Myocyte (in vitro differentiated cells): ENCODE measurements at places on chromosomes 2 and 18.

GRCh38 chr18:30999186-30999585 lies 43.4 kb downstream of the DSC3 start:
- DNase-seq = no peak

DNA sequence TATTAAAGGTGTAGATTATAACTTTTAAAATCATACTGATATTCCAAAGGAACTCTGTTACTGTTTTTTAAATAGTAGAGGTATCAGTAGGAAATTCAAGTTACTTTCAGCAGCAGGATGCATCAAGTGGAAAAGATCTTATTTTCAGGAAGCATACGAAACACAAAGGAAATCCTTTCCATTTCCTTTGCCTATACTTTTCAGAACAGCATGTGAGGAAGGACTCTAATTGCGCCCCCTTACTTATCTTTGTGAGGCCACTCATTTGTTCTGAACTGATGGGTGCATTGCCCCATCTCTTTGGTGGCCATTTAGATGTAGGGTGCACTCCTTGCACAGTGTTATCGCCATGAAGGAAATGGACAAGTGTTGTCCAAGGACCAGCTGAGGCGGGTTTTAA lies 145.3 kb downstream of the BABAM2 start:
- DNase-seq = no peak

DNA sequence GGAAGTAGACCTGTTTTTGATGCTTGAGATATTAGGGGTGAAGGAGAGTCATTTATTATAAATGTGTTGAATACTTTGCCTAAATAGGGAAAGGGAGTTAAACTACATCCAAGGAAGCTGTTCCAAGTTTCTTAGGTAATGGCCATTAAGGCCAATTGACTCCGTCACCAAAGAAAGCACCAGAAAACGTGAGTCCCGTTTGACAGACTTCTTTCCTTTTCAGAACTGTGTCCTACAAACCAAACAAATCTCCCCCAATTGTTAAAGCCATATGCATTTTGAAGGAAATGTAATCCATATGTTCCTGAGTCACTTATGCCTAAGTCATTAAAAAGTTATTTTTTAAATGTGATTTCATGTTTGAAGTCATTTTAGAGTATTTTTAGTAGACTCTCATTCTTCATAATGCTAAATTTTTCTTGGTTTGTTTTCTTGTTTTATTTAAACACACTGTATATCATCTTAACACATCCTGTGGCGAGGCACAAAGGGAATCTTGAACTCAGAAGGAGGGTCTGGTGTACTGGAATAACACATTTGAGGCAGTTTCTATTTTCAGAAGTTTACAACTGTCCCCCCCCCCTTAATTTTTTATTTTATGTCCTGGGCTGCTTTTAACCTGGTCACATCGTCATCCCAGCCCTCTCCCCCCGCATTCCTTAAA lies 133.7 kb downstream of the RHBDD1 start:
- DNase-seq = no peak

GRCh38 chr2:112836695-112837117 lies at the start of gene IL1B:
IL1B (minus strand) TSS chr2:112836779; CDS start chr2:112836229, 550 bp downstream.
- DNase-seq = no peak

DNA sequence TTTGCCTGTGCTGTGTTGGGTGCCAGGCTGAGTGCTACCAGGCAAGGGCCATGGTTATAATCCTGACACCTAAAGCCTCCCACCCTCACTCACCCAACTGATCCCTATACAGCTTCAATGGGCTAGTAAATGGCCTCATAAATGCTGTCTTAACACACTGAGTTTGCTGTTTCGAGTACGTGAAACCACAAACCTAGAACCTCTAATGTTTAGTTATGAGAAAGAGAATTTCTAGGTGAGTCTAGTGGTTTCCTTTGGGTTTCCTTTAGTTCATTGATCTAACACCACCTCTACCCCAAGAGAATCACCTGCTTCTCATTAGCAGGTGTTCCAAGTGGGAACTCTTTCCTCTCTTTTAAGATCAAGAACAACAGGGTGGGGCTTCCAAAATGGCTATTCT lies 172.0 kb downstream of the MC4R start:
- no peak for DNase-seq

DNA sequence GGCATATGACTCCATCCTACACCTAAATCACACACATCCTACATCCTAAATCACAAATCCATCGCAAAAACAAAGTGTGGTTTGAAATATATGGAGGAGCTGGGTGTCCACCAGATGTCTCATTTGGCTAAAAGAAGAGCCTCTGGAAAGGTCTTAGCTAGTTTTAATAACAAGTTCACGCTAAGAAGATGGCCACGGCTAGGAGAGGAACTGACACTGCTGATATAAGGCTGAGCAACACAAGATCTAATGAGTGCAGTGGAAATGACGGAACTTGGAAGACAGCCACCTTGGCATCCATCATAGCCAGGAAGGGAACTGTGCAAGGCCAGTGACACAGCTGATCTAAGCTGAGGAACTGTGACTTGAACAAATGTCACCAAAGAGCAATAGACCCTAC lies 60.0 kb upstream of the AGAP1 start:
- peak; percentile 50 for DNase-seq

GRCh38 chr2:233105156-233105895 lies 45.2 kb downstream of the INPP5D start:
- no peak for DNase-seq

DNA sequence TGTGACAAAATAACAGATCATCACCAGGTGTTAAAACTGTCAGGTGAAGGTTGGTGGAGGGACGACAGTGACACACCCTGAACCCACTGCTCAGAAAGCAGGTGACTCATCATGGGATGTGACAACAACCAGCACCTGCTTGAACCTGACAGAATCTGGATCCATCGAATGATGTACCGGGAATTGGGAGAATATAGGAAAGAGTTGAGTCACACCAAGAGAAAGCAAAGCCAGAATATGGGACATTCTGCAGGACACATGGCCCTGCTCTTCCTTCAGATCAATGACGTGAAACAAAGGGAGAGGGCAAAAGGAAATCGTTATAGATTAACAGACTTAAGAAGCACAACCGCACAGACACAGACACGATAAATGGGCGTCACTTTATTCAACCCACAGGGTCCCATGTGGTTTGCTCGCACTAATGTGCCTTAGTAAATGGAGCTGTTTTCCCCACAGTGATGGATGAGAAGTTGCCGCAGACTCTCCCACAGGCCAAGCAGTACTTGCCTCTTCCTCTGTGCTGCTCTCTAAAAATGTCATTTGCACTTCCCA lies 100.1 kb downstream of the CRACDL start:
- DNase-seq = no peak

GRCh38 chr2:38239452-38239851 lies 137.6 kb downstream of the ATL2 start:
- DNase-seq = peak; percentile 25

GRCh38 chr2:233912691-233913423 lies 4.3 kb upstream of the TRPM8 start:
- DNase-seq = peak; percentile 66

DNA sequence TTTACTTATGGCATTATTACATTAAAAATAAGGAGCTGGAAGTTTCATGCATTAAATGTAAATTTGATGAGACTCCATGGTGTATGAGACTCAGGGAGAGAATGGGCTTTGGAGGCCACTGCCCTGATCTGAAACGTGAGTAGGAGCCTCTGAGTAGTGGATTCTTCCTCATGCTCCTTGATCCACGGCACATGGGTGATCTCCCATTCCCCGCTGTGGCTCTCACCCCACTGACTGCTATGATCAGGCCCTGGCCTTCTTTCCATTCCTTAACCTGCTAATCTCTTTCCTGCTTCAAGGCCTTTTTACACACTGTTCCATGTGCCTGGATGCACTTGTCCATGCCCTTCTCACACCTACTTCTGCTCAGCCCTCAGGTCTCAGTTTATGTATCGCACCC lies 68.4 kb downstream of the SMAD7 start:
- no peak for DNase-seq

DNA sequence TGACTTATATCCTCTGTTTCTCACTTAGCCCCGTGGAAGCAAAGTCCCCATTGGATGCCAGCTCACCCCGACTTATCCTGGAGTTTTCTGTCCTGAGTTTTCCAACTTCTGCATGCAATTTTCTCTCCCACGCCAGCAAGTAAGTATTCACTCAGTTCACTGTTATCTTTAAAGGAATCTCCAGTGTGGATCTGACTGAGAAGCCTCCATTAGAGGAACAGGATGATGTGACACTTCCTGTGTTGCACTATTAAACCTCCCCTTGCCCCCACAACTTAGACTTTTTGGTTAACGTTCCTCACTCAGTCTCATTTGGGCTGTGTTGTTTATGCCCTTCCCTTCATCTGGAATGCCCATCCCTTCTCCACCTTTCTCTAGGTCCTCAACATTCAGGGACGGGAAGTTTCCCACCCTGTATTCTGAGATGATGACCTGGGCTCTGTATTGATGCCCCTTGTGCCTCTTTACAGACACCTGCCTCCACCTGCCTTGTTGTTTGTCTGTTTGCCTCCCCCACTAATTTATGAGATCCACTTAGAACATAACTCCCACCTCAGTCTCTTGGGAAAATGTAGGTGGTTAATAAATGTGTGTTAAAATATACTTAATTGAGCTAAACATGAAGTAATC lies 536.1 kb upstream of the RAB6C start:
- no peak for DNase-seq

GRCh38 chr18:6022074-6022444 lies 126.7 kb upstream of the TMEM200C start:
- no peak for DNase-seq

DNA sequence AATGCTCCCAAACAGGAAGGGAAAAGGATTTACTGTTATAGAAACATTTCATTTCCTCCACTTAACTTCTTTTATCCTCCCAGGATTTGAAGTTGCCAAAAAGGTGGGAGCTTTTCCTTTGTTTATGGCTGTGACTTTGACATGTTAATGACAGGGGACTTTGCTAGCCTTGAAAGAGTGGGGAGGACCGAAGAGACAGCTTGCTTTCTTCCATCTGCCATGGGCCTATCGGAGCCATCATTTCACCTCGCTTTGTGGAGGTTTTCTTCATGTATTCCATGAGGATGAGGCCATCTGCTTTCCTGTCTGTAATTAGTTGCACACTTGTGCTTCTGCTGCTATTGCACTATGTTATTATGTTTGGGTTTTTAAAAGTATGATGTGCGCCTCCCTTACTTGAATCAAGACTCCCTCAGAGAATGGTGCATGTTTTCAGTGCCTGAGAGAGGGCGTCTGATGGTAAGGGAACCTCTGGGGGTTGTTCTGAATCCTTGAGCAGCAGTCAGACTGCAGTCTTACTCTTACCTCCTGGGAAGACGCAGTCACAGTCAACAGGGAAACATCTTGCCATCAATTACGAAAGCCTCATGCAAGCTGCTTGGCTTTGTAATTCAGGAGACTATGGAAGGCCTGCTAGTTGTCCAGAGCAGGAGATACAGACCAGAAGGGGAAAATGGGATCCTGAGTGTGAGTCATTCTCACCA lies 173.3 kb upstream of the MGAT5 start:
- DNase-seq = no peak

DNA sequence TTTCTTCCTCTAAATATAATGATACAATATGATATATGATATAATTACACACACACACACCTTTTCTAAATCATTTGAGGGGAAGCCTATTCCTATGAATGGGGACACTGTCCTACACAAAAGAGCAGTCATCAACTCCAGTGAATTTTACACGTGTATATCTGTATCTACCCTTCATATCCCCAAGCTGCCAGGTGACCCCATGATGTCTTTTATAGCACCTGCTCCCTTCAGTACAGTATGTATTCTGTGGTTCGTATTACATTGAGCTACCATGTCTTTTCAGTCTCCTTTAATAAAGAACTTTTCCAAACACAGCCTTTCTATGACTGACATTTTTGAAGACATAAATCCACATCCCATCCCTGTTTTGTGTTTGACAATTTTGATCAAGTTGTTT lies 19.0 kb downstream of the TBC1D8 start:
- DNase-seq = no peak

DNA sequence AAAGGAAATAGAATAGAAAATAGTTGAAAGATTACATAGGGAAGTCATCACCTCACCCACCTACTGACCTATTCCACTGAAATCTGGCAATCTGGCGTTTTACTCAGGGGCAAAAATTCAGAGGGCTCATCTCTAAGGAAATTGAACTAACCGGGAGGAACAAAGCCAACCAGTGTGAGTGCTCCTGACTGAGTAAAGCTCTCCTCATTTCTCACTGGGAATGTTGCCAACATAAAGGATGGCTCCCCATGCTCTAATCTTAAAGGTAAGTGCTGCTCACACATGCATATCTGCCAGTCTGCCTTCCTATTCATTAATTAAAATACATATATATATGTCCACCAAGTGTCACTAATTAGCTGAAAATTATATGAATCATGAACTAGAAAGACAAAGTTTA lies 13.5 kb upstream of the DOK6 start:
- DNase-seq = no peak

GRCh38 chr18:11981192-11981542 lies at the start of gene IMPA2:
IMPA2 (plus strand) TSS chr18:11981507; CDS start chr18:11981670, 163 bp downstream.
- no peak for DNase-seq

- no peak for DNase-seq
These were observed 247.8 kb downstream of the DOK6 start for GRCh38 chr18:69648486-69648885.

- DNase-seq = no peak
These were observed 1287.3 kb downstream of the CNTNAP5 start for GRCh38 chr2:125312342-125312741.

GRCh38 chr18:76972241-76972640 lies 149.9 kb downstream of the ZNF236 start:
- DNase-seq = peak; percentile 48

DNA sequence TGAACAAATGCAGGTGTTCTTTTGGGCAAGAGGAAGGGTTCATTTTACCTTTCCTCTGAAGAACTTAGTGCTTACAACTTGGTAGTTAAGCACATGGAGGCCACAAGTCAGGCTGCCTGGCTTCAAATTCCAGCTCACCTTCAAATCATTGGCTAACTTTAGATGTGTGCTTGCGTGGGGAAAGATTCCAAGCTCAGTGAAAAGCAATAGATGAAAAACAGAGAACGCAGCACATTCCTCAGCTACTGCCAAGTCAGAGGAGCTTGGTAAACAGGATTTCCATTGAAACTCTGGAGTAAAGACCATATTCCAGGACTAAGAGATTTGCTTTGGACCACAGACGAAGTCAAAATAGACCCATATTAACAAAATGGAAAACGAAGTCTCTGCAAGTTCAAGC lies 96.3 kb upstream of the ASB18 start:
- no peak for DNase-seq

GRCh38 chr2:45177870-45178269 lies 168.6 kb upstream of the SIX2 start:
- DNase-seq = peak; percentile 97

GRCh38 chr18:11714244-11714918 lies 25.3 kb downstream of the GNAL start:
- no peak for DNase-seq

DNA sequence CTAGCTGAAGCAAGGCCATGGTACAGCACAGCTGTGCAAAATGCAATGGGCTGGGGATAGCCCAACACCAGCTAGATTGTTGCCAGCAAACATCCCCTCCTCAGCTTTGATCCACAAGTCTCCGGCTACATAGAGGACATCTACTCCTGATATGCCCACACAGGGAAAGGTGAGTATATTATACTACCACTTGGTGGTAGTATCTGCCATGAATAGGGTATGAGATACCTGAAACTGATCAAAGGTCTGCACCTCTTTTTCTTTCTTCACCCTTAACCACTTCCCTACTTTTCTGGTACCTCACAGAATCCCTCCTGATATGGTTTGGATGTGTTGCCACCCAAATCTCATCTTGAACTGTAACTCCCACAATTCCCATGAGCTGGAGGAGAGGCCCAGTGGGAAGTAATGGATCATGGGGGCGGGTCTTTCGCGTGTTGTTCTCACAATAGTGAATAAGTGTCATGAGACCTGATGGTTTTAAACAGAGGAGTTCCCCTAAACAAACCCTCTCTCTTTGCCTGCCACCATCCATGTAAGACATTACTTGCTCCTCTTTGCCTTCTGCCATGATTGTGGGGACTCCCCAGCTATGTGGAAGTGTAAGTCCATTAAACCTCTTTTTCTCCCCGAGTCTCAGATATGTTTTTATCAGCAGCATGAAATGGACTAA lies 279.6 kb downstream of the TXNL1 start:
- DNase-seq = no peak
